ENCODE measurements at places on chromosomes 16 and 17. TPM values are rescaled to one million over a fixed set of nuclear protein-coding genes. Genes with fewer than 3 reads are reported as not detected.

DNA sequence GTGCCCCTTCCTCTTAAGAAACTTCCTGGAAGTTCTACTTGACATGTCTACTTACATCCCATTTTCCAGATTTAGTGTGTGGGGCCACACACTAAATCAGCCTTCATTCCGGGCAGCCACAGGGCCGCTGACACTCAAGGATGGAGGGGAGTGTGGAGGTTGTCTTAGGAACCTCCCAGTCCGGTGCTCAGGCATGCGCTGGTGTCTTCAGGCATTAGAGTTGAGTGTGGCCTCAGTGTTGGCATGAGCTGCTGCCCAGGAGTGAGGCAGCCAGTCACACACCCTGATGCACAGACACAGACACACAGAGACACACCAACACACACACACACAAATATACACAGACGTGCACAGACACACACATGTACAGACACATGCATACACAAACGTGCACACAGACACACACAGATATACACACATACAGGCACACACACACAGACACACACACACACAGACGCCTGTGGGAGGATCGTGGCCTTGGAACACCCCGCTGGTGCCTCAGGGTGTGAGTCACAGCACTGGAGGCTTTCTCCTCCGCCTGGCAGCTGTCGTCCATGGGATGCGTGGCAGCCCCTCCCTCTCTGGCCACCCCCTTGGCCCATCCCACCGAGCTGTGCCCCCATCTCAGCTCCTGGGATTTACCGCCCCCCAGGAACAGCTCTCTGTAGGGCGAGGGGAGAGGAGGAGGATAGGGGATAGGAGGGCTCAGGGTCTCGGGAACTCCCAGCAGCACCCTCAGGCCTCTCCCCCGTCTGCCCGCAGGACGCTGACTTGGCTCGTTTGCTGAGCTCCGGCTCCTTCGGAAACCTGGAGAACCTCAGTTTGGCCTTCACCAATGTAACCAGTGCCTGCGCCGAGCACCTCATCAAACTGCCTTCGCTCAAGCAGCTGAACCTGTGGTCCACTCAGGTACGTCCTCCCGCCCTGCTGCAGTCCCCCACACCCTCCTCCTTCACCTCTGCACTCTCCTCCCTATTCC, 75.6 kb upstream of the PLCG2 start:
- no peaks in the 10 kb centered on the region for H3K27me3 ChIP-seq
- peaks cover 3% of the 10 kb centered on the region for H3K4me1 ChIP-seq
- no peak for DNase-seq
- H3K36me3 ChIP-seq: peaks cover 19% of the 10 kb centered on the region
- no peak overlapping the region for H3K27ac ChIP-seq

DNA sequence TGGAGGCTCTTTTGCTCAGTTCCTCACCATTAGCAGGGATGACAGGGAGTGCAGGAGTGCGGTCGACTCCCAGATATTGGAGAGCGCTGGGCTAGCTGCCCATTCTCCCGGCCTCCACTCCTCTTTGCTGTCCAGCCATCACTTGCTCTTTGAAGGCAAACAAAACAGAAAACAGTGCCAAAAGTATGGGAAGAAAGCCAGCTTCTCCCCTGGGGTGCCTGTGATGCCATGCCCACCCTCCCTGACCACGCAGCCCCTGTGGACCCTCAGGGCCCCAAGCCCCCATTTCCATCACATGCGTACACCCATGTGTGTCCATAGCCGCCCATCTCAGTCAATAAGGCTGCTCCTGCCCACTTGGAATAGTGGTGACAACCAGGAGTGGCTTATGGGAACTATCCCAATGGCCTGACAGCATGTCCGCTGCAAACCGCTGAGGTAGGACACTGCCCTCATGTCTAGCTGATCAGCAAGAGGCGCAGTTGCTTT, 30.0 kb downstream of the MAPT start:
- DNase-seq: no peak
- H3K27ac ChIP-seq: no peak overlapping the region
- H3K4me1 ChIP-seq: no peaks in the 10 kb centered on the region
- no peaks in the 10 kb centered on the region for H3K36me3 ChIP-seq
- no peak overlapping the region for H3K4me3 ChIP-seq
- H3K27me3 ChIP-seq: no peaks in the 10 kb centered on the region

DNA sequence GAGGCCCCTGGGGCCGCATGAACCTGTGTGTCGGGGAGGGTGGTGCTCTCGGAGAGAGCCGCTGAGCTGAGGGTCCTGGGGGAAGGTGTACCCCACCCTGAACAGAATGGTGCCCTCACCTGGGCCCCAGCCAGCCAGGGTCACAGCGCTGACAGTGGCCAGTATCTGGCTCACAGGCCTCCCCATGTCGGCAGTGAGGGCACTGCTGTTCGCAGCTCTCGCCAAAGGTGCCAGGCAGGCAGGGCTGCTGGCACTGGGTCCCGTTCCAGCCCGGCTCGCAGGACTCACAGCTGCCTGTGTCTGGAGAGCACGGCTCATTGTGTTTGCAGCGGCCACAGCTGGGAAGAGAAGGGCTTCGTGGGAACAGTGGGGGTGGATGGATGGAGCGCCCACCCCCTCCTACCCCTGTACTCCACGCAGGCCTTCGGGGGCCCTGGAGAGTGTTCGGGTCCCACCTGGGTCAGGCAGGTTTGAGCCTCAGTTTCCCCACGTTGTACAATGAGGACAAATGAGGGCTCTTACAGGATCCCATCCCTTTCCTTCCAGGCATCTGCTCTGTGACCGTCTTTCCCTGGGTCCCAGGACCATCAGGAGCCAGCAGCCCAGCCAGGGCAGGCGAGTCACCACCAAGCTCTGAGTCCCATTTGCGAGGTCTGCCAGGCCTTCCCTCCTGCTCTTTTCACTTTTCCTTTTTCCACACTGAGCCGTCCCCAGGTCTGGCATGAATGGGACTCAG, 5.0 kb downstream of the SCARF1 start:
- no peaks in the 10 kb centered on the region for H3K27me3 ChIP-seq
- no peak overlapping the region for H3K27ac ChIP-seq
- no peaks in the 10 kb centered on the region for H3K36me3 ChIP-seq
- no peak overlapping the region for H3K4me3 ChIP-seq
- peaks cover 16% of the 10 kb centered on the region for H3K4me1 ChIP-seq
- DNase-seq: no peak

GRCh38 chr17:64028874-64029464, 8.5 kb upstream of the ICAM2 start:
- peaks cover 4% of the 10 kb centered on the region for H3K4me1 ChIP-seq
- no peak overlapping the region for H3K27ac ChIP-seq
- no peaks in the 10 kb centered on the region for H3K36me3 ChIP-seq
- no peak for DNase-seq

GRCh38 chr17:16338391-16338790, 14.9 kb downstream of the CENPV start:
- H3K4me1 ChIP-seq: no peaks in the 10 kb centered on the region
- no peaks in the 10 kb centered on the region for H3K36me3 ChIP-seq
- no peak overlapping the region for H3K27ac ChIP-seq
- H3K4me3 ChIP-seq: no peak overlapping the region
- H3K27me3 ChIP-seq: no peaks in the 10 kb centered on the region

DNA sequence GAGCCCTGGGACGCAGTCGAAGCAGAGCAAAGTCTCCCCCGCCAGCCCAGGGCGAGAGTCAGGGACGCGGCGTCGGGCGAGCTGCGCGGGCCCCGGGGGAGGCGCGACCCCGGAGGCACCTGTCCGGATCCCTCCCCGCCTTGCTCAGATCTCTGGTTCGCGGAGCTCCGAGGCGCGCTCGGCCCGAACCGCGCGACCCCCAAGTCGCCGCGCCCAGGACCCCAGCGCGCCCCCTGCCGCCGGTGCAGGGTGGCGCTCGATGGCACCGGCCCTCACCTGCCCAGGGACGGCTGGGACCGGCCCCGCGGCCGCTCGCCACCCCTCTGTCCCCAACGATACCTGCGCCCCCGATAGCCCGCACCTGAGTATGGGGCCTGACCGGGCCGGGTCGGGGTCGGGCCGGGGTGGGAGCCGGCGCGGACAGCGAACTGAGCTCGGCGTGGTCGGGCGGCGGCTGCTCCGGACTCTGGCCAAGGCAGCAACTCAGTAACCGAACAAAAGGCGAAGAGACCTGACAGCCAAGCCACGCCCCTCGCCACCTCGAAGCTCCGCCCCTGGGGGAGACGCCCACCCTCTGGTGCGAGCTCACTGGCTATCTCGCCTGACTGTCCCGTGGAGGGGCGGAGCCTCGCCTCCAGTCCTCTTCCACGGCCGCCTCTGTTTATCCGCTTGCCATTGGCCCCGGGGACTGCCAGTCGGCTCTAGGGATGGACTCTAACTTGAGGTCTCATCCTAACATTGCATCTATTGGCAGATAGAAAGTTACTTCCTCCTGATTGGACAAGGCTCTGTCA, at the start of gene JUP:
TSS of gene JUP (minus strand) at position 485 of the 794 bp plus-strand sequence. CDS start 14,857 bp downstream, outside the sequence.
- H3K27me3 ChIP-seq: peaks cover 6% of the 10 kb centered on the region
- peak; percentile 100 for DNase-seq
- H3K36me3 ChIP-seq: no peaks in the 10 kb centered on the region

DNA sequence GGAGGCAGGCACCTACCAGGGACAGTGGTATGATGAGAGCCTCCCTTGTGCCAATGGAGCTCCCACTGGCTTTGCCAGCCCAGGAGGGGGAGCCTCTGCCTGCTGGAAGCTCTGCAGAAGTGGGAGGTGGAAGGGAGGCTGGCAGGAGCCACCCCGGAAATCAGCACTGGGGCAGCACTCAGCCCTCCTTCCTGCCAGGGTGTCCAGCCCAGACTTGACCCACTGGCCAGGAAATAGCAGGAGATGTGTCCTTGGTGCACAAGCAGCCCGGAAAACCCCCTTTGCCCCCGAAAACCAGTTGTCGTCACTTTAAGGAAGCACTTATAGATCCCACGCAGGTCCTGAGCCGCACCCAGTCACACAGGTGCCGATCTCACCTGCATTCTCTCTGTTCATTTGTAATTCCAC, 49.3 kb upstream of the CACNG4 start:
- peaks cover 31% of the 10 kb centered on the region for H3K27me3 ChIP-seq
- DNase-seq: no peak
- H3K27ac ChIP-seq: no peak overlapping the region
- no peak overlapping the region for H3K4me3 ChIP-seq

GRCh38 chr17:80248001-80248893, 12.4 kb upstream of the RNF213 start:
- no peak overlapping the region for H3K27ac ChIP-seq
- no peaks in the 10 kb centered on the region for H3K27me3 ChIP-seq
- H3K4me1 ChIP-seq: no peaks in the 10 kb centered on the region
- H3K36me3 ChIP-seq: peaks cover 7% of the 10 kb centered on the region

- DNase-seq: no peak
- peak overlapping the region; percentile 98 for H3K27ac ChIP-seq
- no peak overlapping the region for H3K4me3 ChIP-seq
Observed at GRCh38 chr17:44216173-44216572, 3.3 kb downstream of the UBTF start.

- H3K27me3 ChIP-seq: no peaks in the 10 kb centered on the region
- H3K27ac ChIP-seq: peak overlapping the region; percentile 95
- H3K4me3 ChIP-seq: peak overlapping the region; percentile 60
- H3K4me1 ChIP-seq: peaks cover 16% of the 10 kb centered on the region
- no peaks in the 10 kb centered on the region for H3K36me3 ChIP-seq
- DNase-seq: peak; percentile 82
Observed at GRCh38 chr17:9239793-9240658, 218.7 kb downstream of the NTN1 start.

DNA sequence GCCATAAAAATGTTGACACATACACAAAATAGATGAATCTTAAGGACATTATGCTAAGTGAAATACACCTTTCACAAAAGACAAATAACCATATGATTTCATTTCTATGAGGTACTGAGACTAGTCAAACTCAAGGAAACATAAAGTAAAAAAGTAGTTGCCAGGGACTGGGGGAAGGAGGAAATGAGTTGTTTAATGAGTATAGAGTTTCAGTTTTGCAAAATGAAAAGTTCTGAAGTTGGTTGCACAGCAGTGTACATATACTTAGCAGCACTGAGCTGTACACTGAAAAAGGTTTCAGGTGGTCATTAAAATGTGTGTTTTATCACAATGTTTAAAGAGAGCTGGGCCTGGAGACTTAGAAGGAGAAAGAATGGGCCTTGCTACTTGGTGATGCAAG, 4.7 kb upstream of the SLC13A2 start:
- no peaks in the 10 kb centered on the region for H3K4me1 ChIP-seq
- no peak for DNase-seq
- no peak overlapping the region for H3K27ac ChIP-seq
- H3K4me3 ChIP-seq: no peak overlapping the region
- peaks cover 35% of the 10 kb centered on the region for H3K27me3 ChIP-seq
- H3K36me3 ChIP-seq: no peaks in the 10 kb centered on the region

GRCh38 chr16:89598199-89598598, 15.2 kb upstream of the DPEP1 start:
- no peaks in the 10 kb centered on the region for H3K36me3 ChIP-seq
- H3K4me1 ChIP-seq: peaks cover 10% of the 10 kb centered on the region
- no peak overlapping the region for H3K27ac ChIP-seq
- H3K27me3 ChIP-seq: no peaks in the 10 kb centered on the region

GRCh38 chr17:78174346-78174869, 6.0 kb downstream of the SYNGR2 start:
- no peaks in the 10 kb centered on the region for H3K36me3 ChIP-seq
- peak overlapping the region; percentile 94 for H3K27ac ChIP-seq
- peaks cover 62% of the 10 kb centered on the region for H3K4me1 ChIP-seq
- peak; percentile 83 for DNase-seq

DNA sequence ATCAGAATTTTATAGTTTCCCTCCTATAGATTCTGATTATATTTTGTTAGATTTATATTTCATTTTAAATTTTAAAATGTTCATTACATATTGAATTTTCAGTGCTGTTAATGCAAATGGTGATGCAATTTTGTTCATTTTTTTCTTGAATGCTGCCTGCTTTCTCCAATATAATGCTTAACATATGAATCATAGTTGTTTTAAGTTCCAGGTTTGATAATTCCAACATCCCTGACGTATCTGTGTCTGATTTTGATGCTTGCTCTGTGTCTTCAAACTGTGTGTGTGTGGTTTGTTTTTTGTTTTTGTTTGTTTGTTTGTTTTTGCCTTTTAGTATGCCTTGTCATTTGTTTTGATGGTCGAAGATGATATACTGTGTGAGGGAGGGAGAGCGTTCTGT, 134.7 kb upstream of the ELAC2 start:
- no peak overlapping the region for H3K27ac ChIP-seq
- H3K4me1 ChIP-seq: no peaks in the 10 kb centered on the region
- DNase-seq: no peak
- no peaks in the 10 kb centered on the region for H3K36me3 ChIP-seq
- no peaks in the 10 kb centered on the region for H3K27me3 ChIP-seq
- H3K4me3 ChIP-seq: no peak overlapping the region

GRCh38 chr16:77227745-77228144, 28.5 kb downstream of the SYCE1L start:
- no peaks in the 10 kb centered on the region for H3K36me3 ChIP-seq
- H3K4me3 ChIP-seq: no peak overlapping the region
- no peaks in the 10 kb centered on the region for H3K4me1 ChIP-seq
- no peak for DNase-seq
- H3K27ac ChIP-seq: no peak overlapping the region

- peak overlapping the region; percentile 64 for H3K4me3 ChIP-seq
- peaks cover 23% of the 10 kb centered on the region for H3K4me1 ChIP-seq
- peaks cover 54% of the 10 kb centered on the region for H3K27me3 ChIP-seq
- H3K27ac ChIP-seq: no peak overlapping the region
Observed at GRCh38 chr17:45782889-45783592, 1.1 kb upstream of the CRHR1 start.

The TLCD1 gene
- 9.3 TPM for polyA plus RNA-seq

The KCNH4 gene
- polyA plus RNA-seq: 0.07 TPM

The KRTAP4-6 gene
- polyA plus RNA-seq: not detected

The DPEP3 gene
- not detected for polyA plus RNA-seq

The TBC1D3D gene
- polyA plus RNA-seq: 0.75 TPM

The CACNG3 gene
- not detected for polyA plus RNA-seq

All from heart right ventricle (tissue), 16 donors.